ENCODE measurements at places on chromosomes 11 and 22. TPM values are rescaled to one million over a fixed set of nuclear protein-coding genes. Genes with fewer than 3 reads are reported as not detected.

The SRRD gene
- total RNA-seq, result 16.9 TPM

The C22orf31 gene
- not detected for total RNA-seq

The OR52A1 gene
- not detected for total RNA-seq

The P2RY2 gene
- not detected for total RNA-seq

The OR52N4 gene
- total RNA-seq, result 0.63 TPM

The A4GALT gene
- total RNA-seq, result 0.94 TPM

The OR10G4 gene
- total RNA-seq, result not detected

The NDUFC2 gene
- total RNA-seq, result 70.1 TPM

The OR10A3 gene
- not detected for total RNA-seq

The DUSP8 gene
- 8.8 TPM for total RNA-seq

The RFPL2 gene
- not detected for total RNA-seq

The E2F8 gene
- total RNA-seq, result 0.63 TPM

The TMPRSS13 gene
- total RNA-seq, result 0.63 TPM
